Thoracic aorta (tissue), 2 donors: ENCODE measurements at places on chromosomes 5 and 9. TPM values are rescaled to one million over a fixed set of nuclear protein-coding genes. Genes with fewer than 3 reads are reported as not detected.

GRCh38 chr9:109458453-109459211 lies 39.5 kb downstream of the PTPN3 start:
- H3K27me3 ChIP-seq: no peaks in the 10 kb centered on the region
- no peaks in the 10 kb centered on the region for H3K4me1 ChIP-seq
- H3K4me3 ChIP-seq: no peak overlapping the region

GRCh38 chr9:105355781-105356180 lies 92.1 kb upstream of the FSD1L start:
- H3K4me3 ChIP-seq: no peak overlapping the region

- no peak overlapping the region for H3K27ac ChIP-seq
- DNase-seq: no peak
- H3K36me3 ChIP-seq: no peaks in the 10 kb centered on the region
Measured at GRCh38 chr5:32207355-32207634, 33.2 kb upstream of the GOLPH3 start.

GRCh38 chr5:60789551-60789950 lies 54.5 kb downstream of the ELOVL7 start:
- no peak overlapping the region for H3K27ac ChIP-seq
- H3K4me1 ChIP-seq: no peaks in the 10 kb centered on the region

Gene TLX3
- not detected for total RNA-seq

GRCh38 chr5:81189875-81190498 lies 43.1 kb upstream of the CKMT2 start:
- no peak for DNase-seq
- H3K36me3 ChIP-seq: no peaks in the 10 kb centered on the region
- no peaks in the 10 kb centered on the region for H3K4me1 ChIP-seq
- no peak overlapping the region for H3K4me3 ChIP-seq
- H3K27me3 ChIP-seq: no peaks in the 10 kb centered on the region

Gene HEMGN
- total RNA-seq: 0.42 TPM

Gene SLC45A2
- not detected for total RNA-seq

DNA sequence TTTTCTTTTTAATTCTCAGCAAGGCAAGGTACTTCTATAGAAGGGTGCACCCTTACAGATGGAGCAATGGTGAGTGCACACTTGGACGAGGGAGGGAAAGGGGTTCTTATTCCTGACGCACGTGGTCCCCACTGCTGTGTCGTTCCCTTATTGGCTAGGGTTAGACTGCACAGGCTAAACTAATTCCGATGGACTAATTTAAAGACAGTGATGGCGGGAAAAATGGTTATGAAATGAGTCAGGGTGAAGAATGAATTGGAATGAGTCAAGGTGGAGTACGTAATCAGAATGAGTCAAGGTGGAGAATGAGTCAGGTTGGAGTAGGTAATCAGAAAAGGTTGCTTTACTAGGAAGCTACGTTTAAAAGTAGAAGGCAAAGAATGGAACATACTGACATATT lies 2.1 kb upstream of the HMGCS1 start:
- no peaks in the 10 kb centered on the region for H3K27me3 ChIP-seq
- H3K36me3 ChIP-seq: no peaks in the 10 kb centered on the region
- no peak for DNase-seq
- H3K27ac ChIP-seq: no peak overlapping the region

DNA sequence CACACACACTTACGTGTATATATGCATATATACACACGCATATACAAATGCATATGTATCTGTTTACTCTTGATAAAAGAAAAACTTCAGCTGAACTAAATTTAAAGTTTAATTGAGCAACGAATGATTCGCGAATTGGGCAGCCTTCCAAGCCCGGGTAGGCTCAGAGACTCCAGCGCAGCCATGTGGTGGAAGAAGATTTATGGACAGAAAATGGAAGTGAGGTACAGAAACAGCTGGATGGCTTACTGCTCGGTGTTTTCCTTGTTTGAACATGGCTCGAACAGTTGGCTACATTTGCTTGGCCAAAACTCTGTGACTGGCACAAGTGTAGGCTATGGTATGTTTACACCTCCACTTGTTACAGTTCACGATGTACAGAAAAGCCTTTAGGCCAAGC lies 239.3 kb upstream of the PRDM9 start:
- no peaks in the 10 kb centered on the region for H3K4me1 ChIP-seq
- no peaks in the 10 kb centered on the region for H3K27me3 ChIP-seq
- H3K36me3 ChIP-seq: no peaks in the 10 kb centered on the region
- H3K4me3 ChIP-seq: no peak overlapping the region
- DNase-seq: no peak

DNA sequence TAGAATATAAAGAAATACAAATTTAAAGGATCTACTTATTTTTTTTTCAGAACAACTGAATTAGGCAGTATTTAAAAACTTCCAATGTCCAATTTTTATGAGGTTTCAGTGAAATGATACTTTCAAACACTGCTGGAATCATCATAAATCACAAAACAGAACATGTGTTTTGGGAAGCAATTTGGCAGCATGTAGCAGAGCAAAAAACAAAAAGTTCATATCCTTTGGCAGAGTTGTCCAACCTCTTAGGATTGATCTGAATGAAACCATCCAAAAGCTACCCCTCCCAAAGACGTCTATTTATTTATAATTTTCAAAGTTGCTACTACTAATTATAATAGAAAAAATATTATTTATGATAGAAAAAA lies 192.4 kb upstream of the PUM3 start:
- DNase-seq: no peak
- no peak overlapping the region for H3K27ac ChIP-seq
- H3K4me3 ChIP-seq: no peak overlapping the region
- H3K4me1 ChIP-seq: no peaks in the 10 kb centered on the region
- H3K36me3 ChIP-seq: no peaks in the 10 kb centered on the region

- no peaks in the 10 kb centered on the region for H3K27me3 ChIP-seq
- H3K4me1 ChIP-seq: no peaks in the 10 kb centered on the region
- no peak overlapping the region for H3K27ac ChIP-seq
- H3K36me3 ChIP-seq: no peaks in the 10 kb centered on the region
Measured at GRCh38 chr9:90607701-90608516, 34.7 kb downstream of the DIRAS2 start.

DNA sequence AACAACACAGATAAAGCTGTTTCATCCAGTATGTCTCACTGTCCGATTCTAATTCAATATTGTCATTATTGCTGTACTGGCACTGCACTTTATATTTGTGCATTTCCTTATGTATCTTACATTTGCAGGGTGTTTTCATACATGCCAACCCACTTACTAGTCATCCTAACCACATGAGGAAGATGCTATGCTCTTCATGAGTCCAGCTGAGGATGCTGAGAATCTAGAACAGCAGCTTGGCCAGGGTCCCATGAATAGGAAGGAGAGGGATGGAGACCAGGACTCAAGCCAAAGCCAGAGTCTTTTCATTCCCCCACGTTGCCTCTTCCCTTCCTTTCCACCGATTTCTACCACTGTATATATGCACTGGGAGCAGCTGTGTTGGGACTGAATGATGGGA lies 292.8 kb upstream of the KLF4 start:
- H3K36me3 ChIP-seq: no peaks in the 10 kb centered on the region
- H3K27me3 ChIP-seq: no peaks in the 10 kb centered on the region
- H3K4me3 ChIP-seq: no peak overlapping the region
- DNase-seq: no peak
- peaks cover 5% of the 10 kb centered on the region for H3K4me1 ChIP-seq
- H3K27ac ChIP-seq: no peak overlapping the region

DNA sequence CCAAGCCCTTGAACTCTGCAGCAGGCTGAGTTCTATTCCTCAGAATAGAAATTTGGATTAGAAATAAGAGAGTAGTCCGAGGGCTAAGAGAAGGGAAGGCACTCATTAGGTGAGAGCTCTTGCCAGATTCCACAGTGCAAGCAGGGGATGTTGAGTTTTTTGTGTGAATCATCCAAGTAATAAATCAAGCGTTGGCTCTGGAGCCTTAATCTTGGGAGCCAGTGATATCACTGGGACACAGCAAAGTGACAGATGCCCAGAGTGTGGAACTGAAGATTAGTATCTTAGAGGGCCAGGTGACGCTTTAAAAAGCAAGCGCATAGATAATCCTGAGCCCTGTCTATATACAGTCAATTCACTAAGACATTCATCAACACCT lies 60.3 kb downstream of the FOXD1 start:
- peaks cover 18% of the 10 kb centered on the region for H3K4me1 ChIP-seq
- no peaks in the 10 kb centered on the region for H3K27me3 ChIP-seq
- no peaks in the 10 kb centered on the region for H3K36me3 ChIP-seq
- no peak overlapping the region for H3K27ac ChIP-seq
- H3K4me3 ChIP-seq: no peak overlapping the region

GRCh38 chr5:95799191-95799835 lies 23.2 kb downstream of the GLRX start:
- H3K27ac ChIP-seq: no peak overlapping the region
- DNase-seq: no peak
- no peak overlapping the region for H3K4me3 ChIP-seq
- no peaks in the 10 kb centered on the region for H3K4me1 ChIP-seq
- no peaks in the 10 kb centered on the region for H3K36me3 ChIP-seq

DNA sequence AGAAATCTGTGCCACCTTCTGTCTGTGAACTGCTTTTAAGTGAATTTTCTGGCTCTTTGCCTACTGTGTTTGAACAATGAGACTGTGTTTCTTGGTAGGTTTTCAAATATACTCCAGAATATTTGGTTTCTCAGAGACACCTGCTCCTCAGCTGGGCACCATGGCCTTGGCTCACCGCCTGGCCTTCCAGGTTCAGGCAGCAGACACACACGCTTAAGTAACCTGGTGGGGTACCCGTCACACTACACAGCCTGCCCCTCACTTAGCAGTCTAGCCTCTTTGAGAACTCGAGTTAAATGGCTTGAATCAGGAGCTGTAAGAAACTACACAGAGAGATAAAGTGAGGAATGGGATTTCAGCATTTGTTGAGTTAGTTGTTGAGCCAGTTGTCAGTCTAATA lies 530.5 kb downstream of the MTRR start:
- no peaks in the 10 kb centered on the region for H3K27me3 ChIP-seq
- no peak for DNase-seq
- H3K36me3 ChIP-seq: no peaks in the 10 kb centered on the region
- no peak overlapping the region for H3K4me3 ChIP-seq
- no peaks in the 10 kb centered on the region for H3K4me1 ChIP-seq
- H3K27ac ChIP-seq: no peak overlapping the region

GRCh38 chr9:114785866-114786650 lies 19.8 kb downstream of the TNFSF15 start:
- H3K27me3 ChIP-seq: no peaks in the 10 kb centered on the region
- no peaks in the 10 kb centered on the region for H3K36me3 ChIP-seq
- no peaks in the 10 kb centered on the region for H3K4me1 ChIP-seq
- H3K4me3 ChIP-seq: no peak overlapping the region

DNA sequence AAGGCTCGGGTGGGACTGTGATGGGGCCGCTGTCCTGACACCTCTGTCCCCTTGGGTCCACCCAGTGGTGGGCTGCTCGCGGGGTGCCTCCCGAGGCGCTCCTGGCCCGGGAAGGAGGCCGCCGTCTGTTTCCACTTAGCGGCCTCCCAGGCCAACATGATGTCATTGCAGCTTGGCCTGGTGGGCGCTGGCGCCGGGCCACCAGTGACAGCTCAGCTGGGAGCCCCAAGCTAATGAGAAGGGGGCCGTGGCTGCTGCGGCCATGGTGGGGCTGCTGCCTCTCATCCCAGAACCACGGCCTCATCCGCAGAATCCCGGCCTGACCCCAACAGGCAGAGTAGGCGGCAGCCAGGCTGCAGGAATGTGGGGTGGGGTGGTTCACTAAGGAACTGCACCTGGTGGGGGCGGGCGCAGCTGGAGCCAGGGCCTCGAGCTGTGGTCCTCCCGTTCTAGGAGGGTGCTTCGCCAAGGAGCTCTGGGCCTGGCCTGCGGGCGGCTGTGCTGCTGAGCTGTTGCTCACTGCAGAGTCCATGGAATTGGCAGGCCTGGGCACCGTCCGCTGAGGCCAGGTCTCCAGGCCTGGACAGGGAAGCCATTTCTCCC lies 123.5 kb upstream of the COL5A1 start:
- no peaks in the 10 kb centered on the region for H3K4me1 ChIP-seq
- no peak overlapping the region for H3K27ac ChIP-seq
- no peak overlapping the region for H3K4me3 ChIP-seq
- no peaks in the 10 kb centered on the region for H3K27me3 ChIP-seq
- DNase-seq: no peak

- no peaks in the 10 kb centered on the region for H3K27me3 ChIP-seq
- no peaks in the 10 kb centered on the region for H3K4me1 ChIP-seq
- no peaks in the 10 kb centered on the region for H3K36me3 ChIP-seq
- H3K27ac ChIP-seq: no peak overlapping the region
Measured at GRCh38 chr5:64077589-64077988, 88.1 kb upstream of the RNF180 start.

GRCh38 chr9:96062854-96063253 lies 187.4 kb downstream of the ERCC6L2 start:
- H3K4me3 ChIP-seq: no peak overlapping the region
- no peaks in the 10 kb centered on the region for H3K27me3 ChIP-seq
- no peak for DNase-seq
- H3K36me3 ChIP-seq: no peaks in the 10 kb centered on the region
- H3K27ac ChIP-seq: no peak overlapping the region
- peaks cover 49% of the 10 kb centered on the region for H3K4me1 ChIP-seq

- H3K4me1 ChIP-seq: no peaks in the 10 kb centered on the region
- no peaks in the 10 kb centered on the region for H3K27me3 ChIP-seq
- H3K27ac ChIP-seq: no peak overlapping the region
- no peaks in the 10 kb centered on the region for H3K36me3 ChIP-seq
- H3K4me3 ChIP-seq: no peak overlapping the region
Measured at GRCh38 chr5:84438456-84438855, 53.8 kb upstream of the EDIL3 start.

GRCh38 chr9:132401824-132402223 lies 4.8 kb downstream of the TTF1 start:
- no peak for DNase-seq
- no peak overlapping the region for H3K27ac ChIP-seq
- no peaks in the 10 kb centered on the region for H3K27me3 ChIP-seq
- H3K4me3 ChIP-seq: no peak overlapping the region
- peaks cover 30% of the 10 kb centered on the region for H3K36me3 ChIP-seq

DNA sequence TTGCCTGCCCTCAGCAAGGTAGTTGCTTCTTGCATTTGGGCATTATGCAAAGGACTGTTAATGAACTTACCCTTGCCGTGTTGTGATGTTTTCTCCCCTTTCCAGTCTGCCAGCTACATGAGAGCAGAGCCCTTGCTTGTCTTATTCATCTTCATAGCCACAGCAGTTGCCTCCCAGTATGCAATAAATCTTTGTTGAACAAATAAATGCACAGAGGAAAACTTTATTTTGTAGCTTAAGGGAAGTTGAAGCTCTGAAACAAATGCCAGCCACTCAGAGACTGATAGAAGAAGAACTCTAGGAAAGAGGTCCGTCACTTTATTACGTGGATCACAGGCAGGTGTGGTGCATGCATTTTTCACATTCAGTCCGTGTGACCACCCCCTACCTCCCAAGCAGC lies 19.7 kb downstream of the MAST4 start:
- H3K27me3 ChIP-seq: no peaks in the 10 kb centered on the region
- DNase-seq: no peak
- no peak overlapping the region for H3K4me3 ChIP-seq
- H3K36me3 ChIP-seq: no peaks in the 10 kb centered on the region
- H3K4me1 ChIP-seq: no peaks in the 10 kb centered on the region

DNA sequence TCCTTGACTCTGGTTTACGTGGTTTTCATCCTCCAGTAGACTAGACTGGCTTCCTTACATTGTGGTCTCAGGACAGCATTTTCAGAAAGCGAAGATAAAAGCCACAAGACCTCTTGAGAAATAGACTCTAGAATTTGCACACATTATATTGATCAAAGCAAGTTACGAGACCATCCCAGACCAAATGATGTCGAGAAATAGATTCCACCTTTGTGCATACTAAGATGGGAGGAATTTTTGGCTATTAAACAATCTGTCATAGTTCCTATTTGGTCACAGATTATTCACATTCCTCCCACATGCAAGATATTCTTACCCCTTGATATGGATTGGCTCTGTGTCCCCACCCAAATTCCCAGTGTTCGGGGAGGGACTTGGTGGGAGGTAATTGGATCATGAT lies 65.6 kb downstream of the TEX10 start:
- no peaks in the 10 kb centered on the region for H3K27me3 ChIP-seq
- no peak for DNase-seq
- peaks cover 42% of the 10 kb centered on the region for H3K36me3 ChIP-seq
- H3K4me1 ChIP-seq: no peaks in the 10 kb centered on the region
- no peak overlapping the region for H3K27ac ChIP-seq

Gene C5orf58
- not detected for total RNA-seq

Gene ROR2
- 0.21 TPM for total RNA-seq

Gene OGN
- 600 TPM for total RNA-seq
